ENCODE measurements at places on chromosomes 12 and 14. TPM values are rescaled to one million over a fixed set of nuclear protein-coding genes. Genes with fewer than 3 reads are reported as not detected.
A peak's percentile ranks its signal among the peaks of the same experiment; 100 is the strongest.

The BDKRB2 gene
- total RNA-seq: 0.20 TPM

DNA sequence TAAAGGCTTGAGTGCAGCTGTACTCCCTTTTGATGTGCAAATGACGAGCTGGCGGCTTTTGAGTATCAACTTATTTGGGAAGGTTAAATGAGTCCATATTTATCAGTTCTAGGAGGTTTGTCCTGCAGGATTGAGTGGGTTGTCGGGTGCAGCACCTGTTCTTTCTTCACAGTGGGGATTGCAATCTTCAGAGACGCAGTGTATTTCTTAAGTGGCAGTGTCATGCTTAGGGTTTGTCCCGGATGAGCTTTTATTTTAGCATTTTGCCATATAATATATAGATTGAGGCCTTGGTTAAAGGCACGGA, 1.2 kb downstream of the FUT8 start:
- no peaks in the 10 kb centered on the region for H3K27me3 ChIP-seq
- no peak overlapping the region for H3K27ac ChIP-seq
- no peaks in the 10 kb centered on the region for H3K36me3 ChIP-seq
- H3K4me1 ChIP-seq: peaks cover 3% of the 10 kb centered on the region
- H3K4me3 ChIP-seq: peak overlapping the region; percentile 80

DNA sequence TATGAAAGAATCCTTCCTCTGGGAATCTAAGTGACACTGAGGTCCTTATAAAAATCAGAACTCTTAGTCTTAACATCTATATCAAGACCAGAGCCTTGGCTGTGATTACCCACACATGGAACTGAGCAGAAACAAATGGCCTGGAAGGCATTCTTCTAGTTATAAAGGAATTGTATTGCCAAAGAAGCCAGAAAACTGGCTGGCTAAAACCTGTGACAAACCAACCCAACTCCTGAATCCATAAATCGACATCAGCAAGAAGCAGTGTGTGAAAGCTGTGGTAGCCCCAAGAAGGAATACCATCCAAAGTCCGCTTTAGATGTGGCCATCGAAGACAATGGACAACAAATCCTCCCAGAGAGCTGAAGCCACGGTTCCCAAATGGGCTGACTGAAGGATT, 97.9 kb upstream of the CCDC91 start:
- H3K4me1 ChIP-seq: no peaks in the 10 kb centered on the region
- H3K27me3 ChIP-seq: no peaks in the 10 kb centered on the region
- H3K27ac ChIP-seq: no peak overlapping the region
- no peak overlapping the region for H3K4me3 ChIP-seq

The SIX1 gene
- total RNA-seq: not detected

The PTPRR gene
- total RNA-seq: not detected

GRCh38 chr12:18221726-18222125, 39.6 kb upstream of the PIK3C2G start:
- H3K27me3 ChIP-seq: no peaks in the 10 kb centered on the region
- no peak overlapping the region for H3K4me3 ChIP-seq
- no peaks in the 10 kb centered on the region for H3K36me3 ChIP-seq
- H3K4me1 ChIP-seq: no peaks in the 10 kb centered on the region

- no peaks in the 10 kb centered on the region for H3K36me3 ChIP-seq
- peak; percentile 84 for DNase-seq
- peak overlapping the region; percentile 65 for H3K4me3 ChIP-seq
- peaks cover 21% of the 10 kb centered on the region for H3K4me1 ChIP-seq
- H3K27me3 ChIP-seq: no peaks in the 10 kb centered on the region
These were observed 92.8 kb downstream of the NINJ2 start for GRCh38 chr12:570435-570920.

- no peaks in the 10 kb centered on the region for H3K27me3 ChIP-seq
- H3K36me3 ChIP-seq: no peaks in the 10 kb centered on the region
- no peak overlapping the region for H3K27ac ChIP-seq
- H3K4me3 ChIP-seq: no peak overlapping the region
These were observed 27.6 kb upstream of the PHC1 start for GRCh38 chr12:8886502-8887284.

DNA sequence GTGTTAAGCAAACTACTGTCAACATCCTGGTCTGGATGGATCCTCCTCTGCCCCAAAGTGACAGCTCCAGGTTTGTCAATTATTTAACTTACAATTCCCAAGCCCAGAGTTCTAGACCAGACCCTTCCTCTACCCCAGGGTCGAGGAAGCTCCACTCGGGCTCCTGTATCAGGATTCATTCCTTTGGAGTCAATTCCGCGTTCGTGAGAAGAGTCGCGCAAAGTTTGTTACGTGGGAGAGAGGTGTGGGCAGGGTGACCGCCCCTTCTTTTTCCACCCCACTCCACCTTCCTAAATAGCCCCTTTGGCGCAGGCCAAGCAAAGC, 479 bp downstream of the SEL1L start:
- no peaks in the 10 kb centered on the region for H3K36me3 ChIP-seq
- H3K4me3 ChIP-seq: peak overlapping the region; percentile 77
- peak overlapping the region; percentile 68 for H3K27ac ChIP-seq
- peaks cover 55% of the 10 kb centered on the region for H3K4me1 ChIP-seq
- no peaks in the 10 kb centered on the region for H3K27me3 ChIP-seq

DNA sequence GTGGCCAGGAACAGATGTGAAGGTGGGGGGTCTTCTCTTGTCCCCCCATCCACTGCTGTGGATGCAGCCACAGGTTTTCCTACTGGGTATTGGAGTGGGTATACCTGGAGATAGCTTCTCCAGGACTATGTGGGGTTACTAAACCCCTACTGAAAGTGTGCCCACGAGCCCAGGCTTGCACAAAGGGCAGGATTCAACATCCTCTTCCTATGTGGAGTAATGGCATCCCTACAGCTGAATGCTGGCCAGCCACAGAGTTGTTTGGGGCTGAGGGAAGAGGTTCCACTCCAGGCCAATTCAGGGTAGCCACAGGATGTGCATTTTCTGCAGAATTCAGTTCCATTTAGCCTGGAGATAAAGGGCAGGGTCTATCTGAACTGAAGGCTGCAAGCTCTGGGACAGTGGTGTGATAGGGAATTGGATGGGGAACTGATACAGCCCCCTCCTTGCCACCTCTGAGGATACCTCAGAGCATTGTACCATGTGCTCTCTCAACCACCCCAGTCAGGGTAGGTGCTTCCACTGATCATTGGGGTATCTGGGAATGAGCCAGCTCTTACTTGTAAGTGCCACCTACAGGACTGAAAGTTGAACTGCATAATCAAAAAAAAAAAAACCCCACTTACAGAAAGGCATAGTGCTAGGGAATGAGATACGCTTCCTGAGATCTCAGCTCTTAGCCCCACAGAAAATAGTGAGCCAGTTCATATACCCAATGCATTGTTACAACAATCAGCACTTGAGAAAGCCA, 187.1 kb downstream of the KITLG start:
- no peak overlapping the region for H3K4me3 ChIP-seq
- H3K27me3 ChIP-seq: no peaks in the 10 kb centered on the region
- DNase-seq: no peak
- H3K27ac ChIP-seq: no peak overlapping the region

The FAM90A1 gene
- not detected for total RNA-seq

DNA sequence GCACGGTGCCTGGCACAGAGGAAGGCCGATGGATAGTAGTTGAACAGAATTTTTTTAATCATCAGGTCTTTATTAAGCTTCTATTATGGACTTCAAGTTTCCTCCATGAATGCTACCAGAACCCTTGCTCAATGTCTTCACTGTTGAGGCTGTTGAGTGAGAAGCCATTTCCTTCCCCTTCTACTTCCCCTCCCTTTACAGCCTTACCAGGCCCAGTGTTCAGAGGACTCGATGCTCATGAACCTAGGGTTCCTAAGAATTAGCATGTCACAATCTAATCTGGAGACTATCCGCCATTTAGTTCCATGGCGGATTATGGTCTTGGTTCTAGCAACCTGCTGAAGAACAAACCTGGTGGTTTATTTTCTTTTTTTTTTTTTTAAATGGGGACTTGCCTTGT, 17.7 kb downstream of the ETV6 start:
- no peaks in the 10 kb centered on the region for H3K4me1 ChIP-seq
- DNase-seq: no peak
- H3K4me3 ChIP-seq: no peak overlapping the region
- no peaks in the 10 kb centered on the region for H3K27me3 ChIP-seq
- H3K36me3 ChIP-seq: no peaks in the 10 kb centered on the region
- H3K27ac ChIP-seq: no peak overlapping the region

DNA sequence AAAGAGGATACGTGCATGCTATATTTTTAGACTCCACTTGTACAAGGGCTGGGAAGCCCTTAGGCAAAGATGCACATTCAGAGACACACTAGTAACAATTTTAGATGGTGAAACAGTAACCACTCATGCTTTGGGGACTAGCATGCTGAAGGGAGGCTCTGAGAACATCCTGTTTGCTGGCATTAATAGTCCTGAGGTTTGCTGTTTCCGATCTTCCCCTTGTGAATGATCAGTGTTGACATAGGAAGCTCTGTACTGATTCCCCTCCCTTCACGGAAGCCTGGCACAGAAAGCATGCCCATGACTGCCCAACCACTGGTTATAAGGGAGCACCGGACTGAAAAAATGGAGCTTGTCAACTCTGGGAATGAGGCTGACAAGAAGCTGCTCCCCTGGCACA, 164.6 kb downstream of the GCH1 start:
- no peaks in the 10 kb centered on the region for H3K27me3 ChIP-seq
- no peak overlapping the region for H3K4me3 ChIP-seq
- no peak for DNase-seq
- H3K27ac ChIP-seq: no peak overlapping the region

The BEGAIN gene
- total RNA-seq: 0.31 TPM

GRCh38 chr12:96416033-96416799, 16.0 kb upstream of the CDK17 start:
- H3K27ac ChIP-seq: no peak overlapping the region
- H3K4me3 ChIP-seq: no peak overlapping the region
- no peaks in the 10 kb centered on the region for H3K36me3 ChIP-seq
- DNase-seq: no peak

The DNAJC22 gene
- 37.5 TPM for total RNA-seq

DNA sequence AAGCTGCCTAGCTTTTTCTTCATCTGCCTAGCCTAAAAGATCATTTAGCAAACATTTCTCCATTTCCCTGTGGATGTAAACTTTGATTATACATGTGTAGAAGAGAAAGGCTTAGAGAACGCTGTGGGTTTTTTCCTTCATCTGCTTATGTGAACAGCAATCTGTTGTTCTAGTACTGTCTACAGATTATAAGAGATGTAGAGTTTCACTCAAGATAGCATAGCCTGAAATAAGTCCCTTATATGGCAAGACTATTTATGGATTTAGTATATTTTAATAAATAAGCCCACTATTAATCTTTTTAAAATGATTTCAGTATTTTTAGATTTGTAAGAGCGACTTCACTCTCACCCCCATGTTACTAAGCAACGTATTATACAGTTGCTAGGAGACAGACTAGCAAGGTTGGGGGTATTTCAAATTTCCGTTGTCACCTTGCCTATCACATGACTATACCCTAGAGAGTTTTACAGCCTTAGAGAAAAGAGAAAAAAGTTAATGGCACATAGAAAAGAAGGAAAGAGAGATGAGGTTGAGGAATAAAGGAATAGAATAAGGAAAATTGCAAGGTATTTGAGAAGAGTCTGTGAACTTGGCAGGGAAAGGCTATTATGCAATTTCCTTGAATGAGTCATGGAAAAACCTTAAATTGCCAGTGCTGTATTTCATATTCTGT, 12.2 kb upstream of the TUBA1A start:
- peaks cover 3% of the 10 kb centered on the region for H3K4me1 ChIP-seq
- H3K4me3 ChIP-seq: no peak overlapping the region
- no peak for DNase-seq
- H3K27me3 ChIP-seq: no peaks in the 10 kb centered on the region
- H3K27ac ChIP-seq: no peak overlapping the region

The KRT7 gene
- 9.6 TPM for total RNA-seq

DNA sequence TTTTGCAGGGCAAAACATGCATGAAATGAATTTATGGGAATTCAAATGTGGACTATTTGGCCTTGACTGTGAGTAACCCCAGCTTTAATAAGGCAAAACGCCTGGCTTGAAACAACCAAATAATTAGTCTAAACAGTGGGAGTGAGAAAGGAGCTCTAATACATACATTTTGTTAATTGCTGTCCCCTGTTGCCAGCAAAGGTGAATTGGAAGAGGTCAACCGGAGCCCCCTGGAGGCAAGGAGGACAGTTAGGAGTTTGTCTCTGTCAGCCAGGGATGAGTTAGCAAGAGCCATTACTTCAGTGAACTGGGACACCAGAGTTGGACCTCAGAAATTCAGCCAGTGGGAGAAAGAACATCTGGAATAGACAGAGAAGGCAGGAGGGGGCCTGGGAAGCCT, 17.4 kb downstream of the KRT76 start:
- no peak overlapping the region for H3K4me3 ChIP-seq
- H3K36me3 ChIP-seq: no peaks in the 10 kb centered on the region
- no peak for DNase-seq

GRCh38 chr12:50665609-50666008, 98.3 kb upstream of the ATF1 start:
- no peaks in the 10 kb centered on the region for H3K27me3 ChIP-seq
- H3K27ac ChIP-seq: no peak overlapping the region
- DNase-seq: no peak

The TPH2 gene
- not detected for total RNA-seq

- H3K36me3 ChIP-seq: no peaks in the 10 kb centered on the region
- H3K27me3 ChIP-seq: no peaks in the 10 kb centered on the region
- no peak for DNase-seq
- H3K4me3 ChIP-seq: no peak overlapping the region
- H3K27ac ChIP-seq: no peak overlapping the region
- no peaks in the 10 kb centered on the region for H3K4me1 ChIP-seq
These were observed 35.9 kb upstream of the CHST11 start for GRCh38 chr12:104420868-104421267.

DNA sequence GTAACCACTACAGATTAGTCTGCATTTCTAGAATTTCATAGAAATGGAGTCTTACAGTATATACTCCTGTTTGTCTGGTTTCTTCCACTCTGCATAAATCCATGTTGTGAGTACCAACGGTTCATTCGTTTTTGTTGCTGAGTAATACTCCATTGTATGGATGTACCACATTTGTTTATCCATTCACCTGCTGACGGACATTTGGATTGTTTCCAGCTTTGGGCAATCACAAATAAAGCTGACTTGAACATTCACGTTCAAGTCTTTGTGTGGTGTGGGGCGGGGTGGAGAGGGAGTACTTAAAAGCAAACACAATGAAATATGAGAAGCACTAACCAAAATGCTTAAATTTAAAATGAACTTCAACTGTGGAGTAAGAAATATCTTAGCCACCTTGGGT, 7.1 kb downstream of the HECTD4 start:
- H3K27me3 ChIP-seq: no peaks in the 10 kb centered on the region
- no peak overlapping the region for H3K27ac ChIP-seq
- H3K4me1 ChIP-seq: no peaks in the 10 kb centered on the region
- DNase-seq: no peak
- H3K36me3 ChIP-seq: no peaks in the 10 kb centered on the region
- H3K4me3 ChIP-seq: no peak overlapping the region

DNA sequence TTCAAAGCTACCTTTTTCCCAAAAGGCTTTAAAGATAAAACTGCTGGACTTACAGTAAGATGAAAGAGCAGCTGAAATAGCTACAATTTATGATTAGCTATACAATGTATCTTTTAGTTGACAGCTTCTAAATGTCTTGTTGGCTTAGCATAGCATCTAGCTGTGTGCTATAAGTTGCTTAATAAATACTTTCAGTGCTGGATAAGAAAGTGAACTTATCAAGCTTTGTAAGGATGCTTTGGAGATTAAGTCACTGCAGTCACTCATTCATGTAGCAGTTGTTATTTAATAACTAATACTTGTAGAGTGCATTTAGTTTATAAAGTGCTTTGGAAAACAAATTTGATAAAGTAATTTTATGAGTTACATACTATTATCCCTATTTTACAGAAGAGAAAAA, 14.6 kb downstream of the CFAP54 start:
- no peaks in the 10 kb centered on the region for H3K27me3 ChIP-seq
- no peaks in the 10 kb centered on the region for H3K36me3 ChIP-seq
- no peak for DNase-seq
- H3K4me1 ChIP-seq: no peaks in the 10 kb centered on the region
- H3K4me3 ChIP-seq: no peak overlapping the region
- no peak overlapping the region for H3K27ac ChIP-seq

All from right lobe of liver (tissue), 6 donors.